LNCaP clone FGC (cell line): ENCODE measurements at places on chromosomes 11 and 22.

- DNase-seq, result no peak
Measured at GRCh38 chr22:47060718-47061117, 298.3 kb downstream of the TBC1D22A start.

DNA sequence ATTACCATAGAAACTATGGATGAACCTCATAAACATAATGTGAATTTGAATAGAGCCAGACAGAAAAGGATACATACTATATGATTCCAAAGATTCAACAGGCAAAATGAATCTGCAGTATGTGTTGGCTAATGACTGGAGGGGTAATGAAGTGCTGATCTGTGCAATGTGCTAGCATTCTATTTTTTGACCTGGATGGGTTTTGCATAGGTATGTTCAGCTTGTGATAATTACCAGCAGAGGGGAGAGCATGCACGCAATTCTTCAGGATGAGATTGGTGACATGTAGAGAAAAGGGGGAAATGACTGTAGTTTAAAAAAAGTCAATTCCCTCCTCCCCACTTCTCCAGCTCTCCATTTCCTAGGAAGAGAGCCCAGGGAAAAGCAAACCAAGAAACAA is 618 bp upstream of the CCDC81 start:
- no peak for DNase-seq

- DNase-seq, result no peak
Measured at GRCh38 chr11:73287400-73288101, 15.4 kb downstream of the P2RY6 start.

GRCh38 chr22:26382782-26383181 is 46.3 kb upstream of the ASPHD2 start:
- no peak for DNase-seq

GRCh38 chr11:16921019-16921418 is 93.2 kb downstream of the PLEKHA7 start:
- no peak for DNase-seq

DNA sequence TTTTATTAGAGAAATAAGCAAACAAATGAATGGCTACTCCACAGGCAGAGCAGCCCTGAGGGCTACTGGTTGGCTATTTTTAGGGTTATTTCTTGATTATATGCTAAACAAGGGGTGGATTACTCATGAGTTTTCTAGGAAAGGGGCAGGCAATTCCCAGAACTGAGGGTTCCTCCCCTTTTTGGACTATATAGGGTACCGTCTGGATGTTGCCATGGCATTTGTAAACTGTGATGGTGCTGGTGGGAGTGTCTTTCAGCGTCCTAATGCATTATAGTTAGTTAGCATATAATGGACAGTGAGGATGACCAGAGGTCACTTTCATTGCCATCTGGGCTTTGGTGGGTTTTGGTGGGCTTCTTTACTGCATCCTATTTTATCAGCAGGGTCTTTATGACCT is 19.2 kb downstream of the SLC22A6 start:
- DNase-seq, result no peak
